ENCODE measurements at places on chromosomes 2 and 18.

DNA sequence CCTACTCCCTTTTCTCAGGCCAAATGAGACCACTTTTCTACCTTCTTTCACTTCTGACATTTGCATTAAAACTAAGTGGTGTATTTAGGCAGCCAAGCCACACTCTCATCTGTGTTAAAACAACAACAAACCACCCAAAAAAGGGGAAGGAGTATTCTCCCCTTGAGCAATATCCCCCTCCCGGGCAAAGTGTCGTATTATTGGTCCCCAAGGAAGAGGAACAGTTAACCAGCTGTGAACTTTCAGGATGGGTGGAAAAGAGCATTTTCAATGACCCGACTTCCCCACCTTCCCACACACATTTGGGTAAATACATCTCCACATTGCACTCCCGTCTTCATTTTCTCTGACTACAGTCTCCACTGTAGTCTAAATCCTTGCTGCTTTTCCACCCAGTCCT is 44.3 kb downstream of the FEZ2 start:
- no peak for DNase-seq

DNA sequence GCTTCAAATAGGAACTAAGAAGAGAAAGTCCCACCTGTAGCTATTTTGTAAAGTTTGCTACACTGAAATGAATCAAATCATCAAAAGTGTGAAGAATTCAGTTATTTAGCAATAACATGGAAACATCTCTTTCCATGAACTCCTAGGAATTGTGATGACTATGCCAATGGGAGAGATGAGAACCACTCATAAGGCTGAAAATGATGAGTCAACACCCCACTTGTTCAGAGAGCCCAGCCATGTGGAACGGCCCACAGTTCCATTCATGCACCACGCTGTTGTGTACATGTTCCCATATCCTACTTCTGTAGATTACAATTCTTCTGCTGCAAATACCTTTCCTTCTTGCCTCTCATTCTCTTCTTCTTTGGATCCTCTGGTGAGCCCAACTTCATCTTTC is 645.5 kb upstream of the ID2 start:
- no peak for DNase-seq

- DNase-seq: no peak
These were observed 652 bp downstream of the SH3YL1 start for GRCh38 chr2:263022-263738.

GRCh38 chr2:16042201-16042700 is 101.9 kb downstream of the MYCN start:
- DNase-seq: no peak

DNA sequence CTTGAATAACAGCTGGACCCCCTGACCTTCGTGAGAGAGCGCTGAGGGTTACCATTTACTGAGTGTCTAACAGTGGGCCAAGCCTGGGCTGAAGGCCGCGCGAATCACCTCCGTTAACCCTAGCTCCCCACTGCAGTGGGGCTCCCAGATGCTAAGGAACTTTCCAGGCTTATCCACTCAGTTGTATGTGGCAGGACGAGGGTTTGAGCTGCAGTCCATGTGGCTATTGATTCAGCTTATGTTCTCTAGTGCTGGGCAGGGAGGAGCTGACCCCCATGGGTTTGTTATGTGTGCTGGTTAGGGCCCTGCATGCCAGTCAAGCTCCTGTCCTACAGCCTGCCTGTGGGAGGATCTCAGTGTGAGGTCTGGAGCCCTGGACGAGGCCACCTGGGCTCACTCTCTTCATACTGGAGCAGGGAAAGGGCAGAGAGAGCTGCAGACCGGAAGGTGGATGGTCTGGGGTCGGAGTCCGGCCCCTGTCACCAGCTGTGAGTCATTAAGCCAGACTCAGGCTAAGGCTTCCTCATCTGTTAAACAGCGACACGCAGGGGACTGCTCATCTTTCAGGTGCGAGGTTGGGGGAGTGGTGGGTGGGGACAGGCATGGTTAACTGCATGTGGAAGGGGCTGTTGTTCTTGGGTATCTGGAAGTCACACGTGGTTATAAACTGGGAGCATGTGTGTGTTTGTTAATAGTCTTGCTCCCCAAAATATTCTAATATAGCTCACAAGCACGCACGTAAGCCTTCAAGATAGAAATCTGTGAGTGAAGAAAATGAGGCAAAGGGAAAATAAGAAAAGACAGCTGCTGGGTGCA is 6.6 kb downstream of the PSD4 start:
- DNase-seq: no peak

DNA sequence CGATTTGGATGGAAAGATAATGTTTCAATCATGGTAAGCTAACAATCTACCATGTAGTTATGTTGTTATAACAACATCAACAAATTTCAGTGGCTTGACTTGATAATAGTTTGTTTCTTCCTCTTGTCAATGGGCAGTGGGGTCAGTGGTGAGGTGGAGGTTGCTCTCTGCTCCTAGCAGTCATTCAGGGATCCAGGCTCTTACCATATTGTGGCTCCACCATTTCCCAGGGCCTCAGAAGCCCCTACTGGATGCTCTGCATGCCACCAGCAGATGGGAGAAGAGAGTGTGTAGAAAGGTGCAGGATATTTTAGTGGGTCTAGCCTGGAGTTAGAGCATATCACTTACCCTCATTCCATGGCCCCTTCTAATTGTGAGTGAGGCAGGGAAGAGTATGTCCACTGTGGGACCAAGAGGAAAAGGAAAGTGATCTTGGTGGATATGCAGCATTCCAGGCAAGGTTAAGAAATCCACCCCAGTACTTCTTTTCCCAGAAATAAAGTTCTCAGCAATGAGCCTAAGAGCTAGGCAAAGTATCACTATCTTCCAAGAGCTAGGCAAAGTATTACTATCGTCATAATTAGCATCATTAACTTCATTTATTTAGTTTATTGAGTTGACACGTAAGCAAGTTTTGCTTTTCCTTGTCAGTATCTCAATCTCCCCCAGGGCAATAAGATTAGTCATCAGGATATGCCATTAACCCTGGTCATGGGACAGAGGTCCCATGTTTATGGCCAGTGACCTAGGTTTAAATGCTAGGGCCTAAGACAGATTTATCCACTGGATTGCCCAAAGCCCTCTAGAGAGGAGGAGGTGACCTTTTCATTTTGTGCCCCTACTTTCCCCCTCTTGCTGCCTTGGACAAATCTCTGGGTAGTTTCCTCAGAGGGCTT is 4.2 kb upstream of the IWS1 start:
- DNase-seq: no peak

DNA sequence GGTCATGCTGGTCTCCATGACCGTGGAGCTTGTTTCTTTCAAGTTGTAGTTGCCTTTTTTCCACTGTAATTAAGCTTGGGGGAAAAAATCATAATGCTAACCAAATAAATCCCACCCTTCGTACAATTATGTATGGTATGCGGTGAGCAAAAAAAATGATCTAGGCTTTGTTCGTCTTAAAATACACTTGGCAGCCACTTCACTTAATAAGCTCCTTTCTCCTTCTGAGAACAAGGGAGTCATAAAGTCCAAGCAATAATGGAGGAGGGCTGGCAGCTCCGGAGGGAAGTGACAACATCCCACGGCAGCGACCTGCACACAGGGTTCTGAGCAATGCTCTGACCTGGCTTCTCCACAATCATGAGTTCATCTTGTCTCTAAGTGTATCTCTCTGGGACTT is 91.2 kb upstream of the KLHL29 start:
- no peak for DNase-seq

DNA sequence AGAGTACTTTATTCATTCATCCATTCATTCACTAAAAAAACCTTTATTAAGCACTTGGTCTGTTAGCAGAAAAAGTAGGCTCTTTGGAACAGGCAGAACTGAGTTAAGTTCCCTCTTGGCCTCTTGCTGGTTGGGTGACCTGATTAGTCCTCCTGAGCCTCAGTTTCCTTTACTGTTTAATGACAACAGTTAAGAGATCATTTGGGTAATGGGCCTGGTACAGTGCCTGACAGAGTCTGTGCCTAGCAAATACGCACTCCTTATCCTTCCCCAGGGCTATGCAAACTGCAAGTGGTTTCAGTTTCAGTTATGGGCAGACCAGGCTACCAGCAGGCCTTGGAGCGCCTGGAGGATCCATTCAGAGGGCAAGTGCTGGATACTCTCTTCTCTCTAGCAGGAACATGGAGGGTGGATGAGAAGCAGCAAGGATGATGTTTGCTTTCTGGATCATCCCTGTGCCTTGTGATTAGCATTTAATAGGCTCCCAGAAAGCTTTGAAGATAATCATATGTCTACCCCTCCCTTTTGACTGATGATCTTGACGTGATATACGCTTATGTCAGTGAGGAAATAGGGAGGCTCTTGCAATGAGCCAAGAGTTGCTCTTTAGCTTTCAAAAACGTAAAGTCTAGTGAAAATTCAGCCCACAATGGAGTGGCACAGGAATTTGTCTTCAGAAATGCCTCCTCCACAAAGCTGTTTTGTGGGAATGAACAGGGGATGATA is 12.4 kb upstream of the TAF1B start:
- no peak for DNase-seq

GRCh38 chr2:229129738-229130371 is 141.2 kb downstream of the PID1 start:
- DNase-seq: no peak

GRCh38 chr2:141940709-141941108 is 190.1 kb downstream of the LRP1B start:
- DNase-seq: no peak

DNA sequence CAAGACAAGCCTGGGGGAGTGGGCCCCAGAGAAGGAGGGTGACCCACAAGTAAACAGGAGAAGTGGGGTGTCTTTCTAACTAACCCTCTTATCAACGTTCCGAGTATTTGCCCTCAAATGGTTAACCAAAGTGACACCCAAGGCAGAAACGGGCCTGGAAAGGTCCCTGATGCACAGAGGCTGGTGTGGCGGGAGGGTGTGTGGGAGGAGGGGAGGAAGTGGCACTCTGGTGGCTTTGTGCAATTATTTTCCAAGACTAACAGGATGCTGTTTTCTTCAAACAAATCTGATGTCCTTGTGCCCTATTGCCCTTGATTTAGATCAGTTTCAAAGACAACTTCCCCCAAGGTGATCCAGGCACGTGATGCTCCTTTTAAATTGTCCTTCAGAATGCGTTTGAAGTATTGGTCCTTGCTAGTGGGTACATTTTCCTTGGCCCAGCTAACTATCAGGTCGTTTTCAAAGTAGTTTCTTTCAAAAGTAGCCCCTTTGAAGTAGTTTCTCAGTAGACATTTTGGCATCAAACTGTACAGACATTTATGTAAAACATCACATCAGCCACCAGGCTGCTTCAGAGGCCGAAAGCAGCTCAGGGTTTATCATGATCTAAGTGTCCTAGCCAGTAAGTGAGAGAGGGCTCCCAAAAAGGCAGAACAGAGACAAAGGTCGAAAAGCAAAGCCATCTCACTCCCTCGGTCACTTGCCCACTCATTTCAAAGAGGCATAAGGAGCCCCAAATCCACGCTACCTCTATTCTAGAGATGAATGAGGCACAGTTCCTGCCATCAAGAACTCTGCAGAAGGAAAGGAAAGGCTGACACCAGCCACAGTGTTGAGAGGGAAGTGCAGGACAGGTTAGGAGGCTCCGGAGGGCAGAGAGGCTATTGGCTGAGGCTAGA is 371.1 kb upstream of the ID2 start:
- DNase-seq: no peak

DNA sequence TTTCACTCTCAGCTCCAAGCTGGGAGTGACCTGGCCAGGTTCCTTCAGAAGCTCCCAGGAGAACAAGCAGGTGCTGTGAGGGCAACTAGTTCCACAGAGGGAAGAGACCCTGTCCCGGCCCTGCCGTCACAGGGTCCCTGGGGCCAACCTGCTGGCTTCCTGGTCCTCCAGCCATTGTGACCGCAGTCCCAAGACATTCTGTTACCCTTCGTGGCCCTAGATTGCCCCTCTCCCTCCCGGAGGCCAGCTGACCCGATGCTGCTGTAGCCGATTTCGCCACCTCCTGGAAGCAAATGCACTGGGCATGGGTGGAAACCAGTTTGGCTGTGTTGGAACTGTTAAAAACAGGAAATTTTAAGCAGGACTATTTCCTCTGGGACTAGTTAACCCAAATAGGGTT is 55.4 kb downstream of the EPAS1 start:
- no peak for DNase-seq

GRCh38 chr2:165639504-165639903 is 154.5 kb downstream of the GALNT3 start:
- no peak for DNase-seq

GRCh38 chr18:46098616-46098933 is 479 bp upstream of the ATP5F1A start:
- no peak for DNase-seq

DNA sequence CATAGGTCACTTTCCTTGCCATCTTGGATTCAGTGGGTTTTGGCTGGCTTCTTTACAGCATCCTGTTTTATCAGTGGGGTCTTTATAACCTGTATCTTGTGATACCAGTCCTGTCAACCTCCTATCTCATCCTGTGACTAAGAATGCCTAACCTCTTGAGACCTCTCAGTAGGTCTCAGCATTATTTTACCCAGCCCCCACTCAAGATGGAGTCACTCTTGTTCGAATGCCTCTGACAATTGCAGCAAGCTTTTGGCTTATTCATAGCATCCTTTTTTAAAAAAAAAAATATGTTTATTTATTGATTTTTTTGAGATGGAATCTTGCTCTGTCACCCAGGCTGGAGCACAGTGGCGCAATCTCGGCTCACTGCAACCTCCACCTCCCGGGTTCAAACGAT is 24.7 kb upstream of the IGFBP2 start:
- DNase-seq: no peak

DNA sequence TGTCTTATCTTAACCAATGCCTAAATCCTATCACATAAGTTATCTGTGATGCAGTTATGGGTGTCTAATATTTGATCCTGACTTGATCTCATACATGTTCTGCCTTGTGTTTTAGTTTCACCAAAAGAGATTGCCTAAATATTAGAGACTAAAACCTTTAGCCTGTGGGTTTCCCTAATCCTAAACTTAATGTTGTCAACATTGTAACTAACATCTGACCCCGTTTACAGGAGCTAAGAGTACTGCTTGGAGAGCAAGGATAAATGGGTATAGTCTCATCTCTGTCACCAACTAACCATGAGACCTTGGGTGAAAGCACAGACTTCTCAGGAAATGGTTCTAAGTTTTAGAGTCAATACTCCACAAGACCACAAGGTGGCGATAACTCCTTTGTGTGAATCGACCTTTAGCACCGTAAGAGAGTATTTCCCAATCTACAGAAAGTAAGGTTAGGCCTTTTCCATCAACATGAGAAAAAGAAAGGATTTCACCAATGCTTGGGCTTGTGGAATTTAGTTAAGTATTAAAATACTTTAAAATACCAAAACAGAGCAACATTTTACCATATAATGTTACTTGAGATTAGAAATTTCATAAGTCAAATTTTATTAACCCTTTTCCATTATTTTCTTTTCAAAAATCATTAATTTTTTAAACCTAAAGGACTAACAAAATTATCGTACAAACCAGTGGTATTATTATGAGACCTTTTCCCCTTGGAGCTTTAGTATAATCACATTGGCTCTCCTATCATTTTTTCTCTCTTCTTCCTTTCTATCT is 60.5 kb downstream of the G6PC2 start:
- no peak for DNase-seq

GRCh38 chr2:164737612-164738081 is 104.0 kb downstream of the COBLL1 start:
- DNase-seq: peak; percentile 26

GRCh38 chr2:160269803-160270570 is 69.9 kb upstream of the ITGB6 start:
- peak; percentile 83 for DNase-seq
